ENCODE measurements at places on chromosomes 3 and 15. TPM values are rescaled to one million over a fixed set of nuclear protein-coding genes. Genes with fewer than 3 reads are reported as not detected.

GRCh38 chr15:37106490-37107001 is 6.2 kb upstream of the MEIS2 start:
- DNase-seq, result peak; percentile 43

DNA sequence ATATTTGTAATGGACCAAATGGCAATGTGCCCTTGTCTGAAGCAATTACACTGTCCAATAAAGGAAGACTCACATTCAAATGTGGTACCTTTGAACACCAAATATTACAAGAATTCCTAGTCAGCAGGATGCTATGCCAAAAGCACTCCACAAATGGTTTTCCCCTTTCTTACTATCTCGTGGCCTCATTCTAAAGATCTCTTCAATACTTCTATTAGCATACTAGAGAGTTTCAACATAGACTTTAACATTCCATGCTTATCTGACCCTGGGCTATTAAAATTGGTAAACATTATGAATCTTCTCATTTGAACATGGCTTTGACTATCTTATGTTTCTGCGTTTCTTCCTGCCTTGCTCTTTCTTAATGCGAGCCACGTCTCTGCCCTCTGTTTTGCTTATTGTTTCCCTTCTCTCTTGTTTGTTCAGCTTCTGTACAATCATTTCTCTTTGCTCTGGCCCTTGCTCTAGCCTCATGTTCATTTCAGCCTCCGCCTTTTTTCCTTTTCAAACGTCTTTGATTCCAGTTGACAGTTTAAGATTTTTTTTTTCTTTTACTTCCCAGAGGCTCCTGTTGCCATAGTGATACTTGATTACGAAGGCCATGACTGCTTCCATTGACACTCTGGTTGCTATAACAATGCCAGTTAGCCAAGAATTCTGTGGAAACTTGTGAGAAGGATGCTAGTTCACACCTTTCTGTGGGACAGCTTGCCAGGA is 49.5 kb upstream of the SLC9A9 start:
- peak; percentile 55 for DNase-seq

DNA sequence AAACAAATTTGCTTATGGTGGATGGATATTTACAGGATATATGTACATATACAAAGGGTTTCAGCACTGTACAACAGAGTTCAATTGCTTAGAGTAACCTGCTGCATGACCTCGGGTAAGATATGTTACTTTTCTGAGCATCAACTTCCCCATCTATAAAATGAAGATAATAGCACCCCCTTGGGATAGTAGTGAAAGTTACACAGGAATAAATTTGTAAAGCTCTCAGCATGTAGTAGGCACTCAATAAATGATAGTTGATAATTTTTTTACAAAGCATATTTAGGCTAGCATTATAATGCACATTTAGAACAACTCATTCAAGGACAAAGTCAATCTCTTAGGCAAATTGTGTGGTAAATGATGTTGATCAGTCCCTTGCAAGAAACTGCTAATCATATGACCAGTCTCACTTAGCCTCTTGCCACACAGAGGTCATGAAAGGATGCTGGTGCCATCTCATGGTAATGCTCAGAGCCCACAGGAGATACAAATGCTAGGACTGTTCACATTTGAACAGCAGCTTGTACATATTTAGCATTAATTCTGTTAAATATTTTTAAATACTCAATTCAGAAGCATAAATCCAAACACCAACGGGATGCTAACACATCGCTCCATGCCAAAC is 123.9 kb downstream of the MAGI1 start:
- DNase-seq, result no peak

DUOX1 gene
- under 0.01 TPM for total RNA-seq

HEG1 gene
- 114 TPM for total RNA-seq

GRCh38 chr3:65811086-65811761 is 227.5 kb downstream of the MAGI1 start:
- DNase-seq, result peak; percentile 77

TM4SF18 gene
- 0.29 TPM for total RNA-seq

TUSC7 gene
- not detected for total RNA-seq

- DNase-seq, result no peak
These were observed 75.9 kb downstream of the TMEM108 start for GRCh38 chr3:133113927-133114597.

QTRT2 gene
- total RNA-seq, result 12.4 TPM

- DNase-seq, result no peak
These were observed 93.2 kb downstream of the ANO10 start for GRCh38 chr3:43528498-43529099.

SUSD5 gene
- total RNA-seq, result 11.2 TPM

- DNase-seq, result no peak
These were observed 15.0 kb upstream of the SEC22A start for GRCh38 chr3:123186695-123187094.

MRPL3 gene
- total RNA-seq, result 82.8 TPM

DNA sequence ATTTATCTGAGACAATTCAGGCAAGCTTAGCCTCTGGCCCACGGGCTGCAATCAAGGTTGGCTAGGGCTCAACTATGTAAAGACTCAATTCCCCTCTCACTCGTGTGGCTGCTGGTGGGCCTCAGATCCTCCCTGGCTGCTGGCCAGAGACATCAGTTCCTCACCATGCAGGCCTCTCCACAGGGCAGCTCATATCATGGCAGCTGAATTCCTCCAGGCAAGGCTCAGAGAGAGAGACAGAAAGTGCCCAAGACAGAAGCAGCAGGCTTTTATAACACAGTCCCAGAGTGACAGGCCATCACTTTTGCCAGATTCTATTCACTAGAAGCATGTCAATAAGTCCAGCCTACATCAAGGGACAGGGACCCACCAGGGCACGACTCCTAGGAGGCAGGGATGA is 63.2 kb downstream of the XXYLT1 start:
- no peak for DNase-seq

PRRT3 gene
- total RNA-seq, result 3.5 TPM

DNA sequence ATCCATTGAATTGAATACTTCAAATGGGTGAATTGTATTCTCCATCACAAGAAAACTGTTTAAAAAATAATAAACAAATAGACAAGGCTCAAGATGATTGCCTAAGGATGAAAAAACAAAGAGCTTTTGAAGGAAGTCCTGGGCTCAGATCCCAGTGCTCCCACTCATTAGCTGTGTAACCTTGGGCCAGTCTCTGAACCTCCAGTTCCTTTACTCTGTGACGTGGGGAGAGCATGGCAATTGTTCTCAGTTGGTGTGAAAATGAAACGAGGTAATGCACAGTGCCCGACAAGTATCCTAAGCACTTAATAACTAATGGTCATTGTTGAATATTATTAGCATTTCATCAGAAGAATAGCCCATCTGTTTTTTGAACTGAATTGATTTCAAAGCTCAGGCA is 40.7 kb downstream of the TNIK start:
- no peak for DNase-seq

RBPMS2 gene
- 0.29 TPM for total RNA-seq

STRIT1 gene
- not detected for total RNA-seq

PTPRG gene
- total RNA-seq, result 148 TPM

CASR gene
- total RNA-seq, result not detected

- no peak for DNase-seq
These were observed 39.8 kb downstream of the CLK3 start for GRCh38 chr15:74655424-74655823.

ZKSCAN7 gene
- 9.8 TPM for total RNA-seq

FGD5 gene
- under 0.01 TPM for total RNA-seq

DNA sequence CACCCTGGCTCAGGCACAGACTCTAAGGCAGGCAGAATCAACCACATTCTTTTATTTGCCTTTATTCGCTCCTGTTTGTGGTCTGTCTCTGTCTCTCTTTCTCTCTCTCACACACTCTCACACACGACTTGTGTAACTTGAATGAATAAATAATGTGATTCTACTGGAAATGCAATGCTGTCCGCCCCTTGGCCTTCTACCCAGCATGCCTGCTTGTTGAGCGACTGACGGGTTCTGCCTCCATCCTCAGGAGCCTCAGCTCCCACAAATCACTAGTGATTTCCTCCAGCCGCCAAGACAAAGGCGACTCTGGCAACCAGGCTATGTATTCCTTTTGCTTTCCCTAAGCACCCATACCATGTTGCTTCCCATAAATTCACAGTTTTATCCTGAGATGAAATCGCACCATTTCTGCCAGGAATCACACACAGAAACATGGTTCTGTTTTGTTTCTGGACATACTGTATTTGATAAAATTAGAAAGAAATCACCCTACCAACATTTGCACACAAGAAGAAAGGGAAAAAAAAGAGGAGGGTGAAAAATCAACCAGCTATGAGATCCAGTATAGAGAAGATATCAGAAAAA is 460.8 kb downstream of the MAGI1 start:
- DNase-seq, result no peak

GRCh38 chr15:73575636-73576247 is 57.4 kb downstream of the NPTN start:
- peak; percentile 64 for DNase-seq

GRCh38 chr3:42773409-42773751 is 327 bp upstream of the CCDC13 start:
- no peak for DNase-seq

GRCh38 chr3:112930771-112931170 is 44.1 kb downstream of the CD200R1 start:
- no peak for DNase-seq

PLA2G4D gene
- not detected for total RNA-seq

ADAMTS7 gene
- 32.4 TPM for total RNA-seq

GRCh38 chr3:150975086-150975991 is 2.8 kb upstream of the CLRN1 start:
- no peak for DNase-seq

DNA sequence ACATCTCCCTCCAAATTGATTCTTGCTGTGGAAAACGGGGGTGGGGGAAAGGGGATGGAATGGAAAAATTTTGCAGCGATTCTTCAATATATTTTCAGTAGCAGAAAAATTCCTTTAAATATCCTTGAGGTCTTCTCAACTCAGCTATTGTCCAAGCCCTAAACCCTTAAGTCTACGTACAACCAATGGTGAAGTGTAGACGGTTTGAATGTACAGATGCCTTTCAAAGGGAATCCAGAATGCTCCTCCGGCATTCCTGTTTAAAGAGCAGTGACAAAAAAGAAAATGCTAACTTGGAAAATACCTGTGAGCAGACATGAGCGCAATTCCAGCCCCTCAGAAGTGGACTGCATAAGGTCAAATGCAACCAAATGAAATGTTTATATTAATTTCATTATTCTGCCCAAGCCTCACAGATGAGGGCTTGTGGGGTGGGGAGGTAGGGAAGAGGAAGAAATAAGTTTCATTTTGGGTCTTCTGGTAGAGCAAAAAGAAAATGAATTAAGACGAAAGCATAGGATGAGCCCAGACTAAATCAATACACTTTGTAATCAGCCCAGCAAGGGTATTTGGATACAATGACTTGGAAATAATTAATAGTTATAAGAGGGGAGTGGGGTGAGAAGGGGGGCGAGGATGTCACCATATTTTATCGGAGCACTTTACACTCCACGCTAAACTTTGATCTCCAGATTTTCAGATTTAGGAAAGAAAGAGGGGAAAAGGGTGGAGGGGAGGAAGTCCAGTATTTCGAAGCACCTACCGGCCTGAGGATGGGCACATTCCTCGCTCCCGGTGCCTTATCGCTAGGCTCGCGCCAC is 2.7 kb downstream of the FOXP1 start:
- peak; percentile 80 for DNase-seq

DNA sequence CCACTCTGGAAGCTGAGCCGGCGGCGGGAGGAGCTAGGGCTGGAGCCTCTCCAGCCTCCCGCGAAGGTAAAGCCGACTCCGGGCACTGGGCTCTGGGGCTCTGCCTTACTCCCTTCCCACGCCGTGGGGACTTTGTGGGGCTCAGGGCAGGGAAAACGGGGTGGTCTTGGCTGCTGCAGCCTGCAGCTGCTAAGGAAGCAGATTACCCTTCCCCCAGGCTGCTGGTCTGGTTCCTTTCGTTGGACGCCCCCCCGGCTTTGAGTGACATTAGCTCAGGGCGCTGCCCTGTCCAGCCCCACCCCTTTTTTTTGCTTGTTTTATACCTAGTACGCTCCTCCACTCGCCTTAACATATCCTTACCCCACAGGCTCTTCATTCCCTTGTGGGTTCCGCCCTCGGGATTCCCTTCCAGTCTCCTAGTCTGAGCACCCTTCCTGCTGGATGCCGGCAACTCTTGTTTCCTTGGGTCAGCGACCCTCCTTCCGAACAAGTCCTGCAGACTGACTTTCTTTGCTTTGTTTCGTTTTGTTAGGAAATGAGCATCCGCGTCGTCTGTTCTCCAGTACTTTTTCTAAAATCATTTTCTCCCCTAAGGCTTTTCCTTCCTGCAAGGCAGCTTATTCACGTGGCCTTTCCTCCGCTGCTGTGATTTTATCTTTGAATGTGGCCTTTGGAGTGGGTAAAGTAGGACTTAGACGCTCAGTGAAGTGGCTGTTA is 551 bp downstream of the DNAJC13 start:
- DNase-seq, result peak; percentile 74

GRCh38 chr15:56837273-56837672 is 81.2 kb upstream of the TCF12 start:
- peak; percentile 27 for DNase-seq

- peak; percentile 48 for DNase-seq
These were observed 56.7 kb upstream of the SNRPA1 start for GRCh38 chr15:101351736-101352135.

GRCh38 chr15:83446904-83447709 is at the start of gene SH3GL3:
SH3GL3 (plus strand) TSS chr15:83447341; CDS start chr15:83447534, 193 bp downstream.
- peak; percentile 91 for DNase-seq

DNA sequence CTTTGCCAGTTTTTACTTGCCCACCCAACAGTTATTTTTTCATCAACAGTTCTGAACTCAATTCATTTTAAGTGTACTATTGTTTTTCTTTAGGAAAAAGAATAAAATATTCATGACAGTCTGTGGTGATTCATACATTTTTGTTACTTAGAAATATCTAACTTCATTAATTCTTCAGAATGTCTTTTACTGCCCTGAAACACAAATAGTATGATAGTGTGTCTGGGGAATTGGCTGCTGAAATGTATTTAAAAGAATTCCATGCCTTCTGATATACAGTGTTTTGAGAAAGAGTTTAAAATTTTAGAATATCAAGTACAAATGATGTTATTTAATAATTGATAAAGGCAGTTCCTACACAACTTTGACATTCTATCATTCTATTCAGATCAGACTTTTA is 854.1 kb downstream of the NAALADL2 start:
- DNase-seq, result peak; percentile 10

DNA sequence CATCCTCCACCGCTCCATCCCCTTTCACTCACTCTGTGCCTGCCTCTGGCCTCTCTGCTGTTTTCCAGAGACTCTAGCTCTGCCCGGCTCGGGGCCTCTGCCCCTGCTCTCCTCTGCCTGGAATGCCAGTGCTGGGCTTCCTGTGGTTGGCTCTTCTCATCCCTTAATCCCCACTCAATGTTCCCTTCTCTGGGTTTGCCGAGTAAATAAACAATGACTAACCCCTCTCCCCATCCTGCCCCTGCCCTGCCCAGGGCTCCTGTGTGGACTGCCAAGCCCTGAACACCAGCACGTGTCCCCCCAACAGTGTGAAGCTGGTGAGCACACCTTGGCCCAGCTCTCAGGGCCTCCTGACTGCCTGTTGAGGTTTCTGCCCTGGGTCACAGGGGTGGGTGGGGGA is 12.2 kb downstream of the STAB1 start:
- DNase-seq, result peak; percentile 99

All from osteoblast (primary cell).